NAMALWA (cell line): ENCODE measurements at places on chromosomes 11 and 22.

DNA sequence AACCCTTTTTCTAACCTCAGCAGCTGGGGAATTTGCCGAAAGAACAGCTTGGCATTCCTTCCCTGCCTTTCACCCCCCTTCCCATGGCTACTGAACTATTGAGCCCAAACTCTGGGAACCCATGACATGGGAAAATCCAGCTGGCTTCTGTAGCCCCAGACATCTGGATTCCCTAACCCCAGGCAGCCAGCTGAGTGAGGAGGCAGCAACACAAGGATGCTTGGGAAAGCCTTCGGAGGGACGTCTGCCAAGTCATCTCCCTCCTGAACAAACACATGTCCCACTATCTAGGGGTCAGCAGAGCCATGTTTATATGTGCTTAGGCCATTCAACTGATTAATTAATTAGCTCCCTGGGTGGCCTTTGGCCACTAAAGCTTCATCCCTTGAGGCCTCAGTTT, 21.6 kb downstream of the LRRC55 start:
- DNase-seq = no peak

DNA sequence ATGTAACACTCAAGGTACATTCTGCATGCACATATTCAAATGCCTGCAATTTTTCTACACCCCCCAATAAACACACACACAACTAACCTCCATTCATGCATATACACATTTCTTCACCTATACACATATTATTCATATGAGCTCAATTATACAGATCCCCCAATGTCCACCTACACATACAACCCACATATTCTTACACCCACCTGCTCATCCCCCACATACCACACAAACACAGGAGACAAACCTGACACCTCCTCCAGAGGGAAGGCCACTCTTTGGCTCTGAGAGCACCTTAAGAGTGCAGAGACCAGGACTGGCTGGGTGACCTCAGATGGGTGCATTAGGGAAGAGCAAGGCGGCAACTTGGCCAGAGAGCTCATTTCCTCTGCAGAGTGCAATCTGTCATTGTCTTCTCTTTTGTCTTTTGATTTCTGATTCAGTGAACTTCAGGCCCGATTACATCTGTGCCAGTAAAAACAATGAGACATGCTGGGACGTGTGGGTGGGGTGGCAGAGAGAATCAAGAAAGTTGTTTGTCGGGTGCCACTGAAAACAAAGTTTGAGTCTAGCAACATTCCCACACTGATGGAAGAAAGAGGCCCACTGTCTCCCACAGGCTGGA, 208.4 kb downstream of the NXPE2 start:
- no peak for DNase-seq

DNA sequence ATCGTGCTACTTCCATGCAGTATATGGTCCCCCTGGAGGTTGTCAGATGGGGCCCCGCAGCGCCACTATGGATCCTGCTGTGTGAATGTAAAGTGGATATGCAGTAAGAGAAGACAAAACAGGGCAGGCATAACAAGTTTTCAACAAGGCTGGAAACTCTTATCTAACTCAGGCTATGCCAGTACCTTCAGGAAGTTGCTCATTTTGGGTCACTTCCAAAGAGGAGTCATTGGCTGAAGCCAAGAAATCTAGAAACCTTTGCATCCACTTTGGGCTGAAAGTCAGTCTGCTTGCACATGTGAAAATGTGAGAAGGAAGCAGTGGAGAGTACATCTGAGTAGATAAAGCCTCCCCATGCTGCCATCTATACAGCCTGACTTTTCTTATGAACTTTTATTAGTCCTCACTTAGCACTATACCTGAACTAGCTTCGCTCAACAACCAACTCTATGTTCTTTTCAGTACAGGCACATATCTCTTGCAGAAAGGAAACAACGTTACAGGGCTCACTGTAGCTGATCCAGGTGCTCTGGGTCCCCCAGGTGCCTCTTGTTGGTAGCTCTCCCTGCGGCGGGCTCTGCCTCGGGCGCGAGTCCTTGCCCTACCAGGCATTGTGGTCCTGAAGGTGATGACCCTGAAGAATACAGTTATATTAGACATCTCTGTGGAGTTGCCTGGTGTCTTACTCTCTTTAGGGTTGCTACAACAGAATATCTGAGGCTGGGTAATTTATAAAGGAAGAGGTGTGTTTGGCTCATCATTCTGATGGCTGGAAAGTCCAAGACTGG, 12.4 kb downstream of the PIWIL3 start:
- no peak for DNase-seq

GRCh38 chr11:75031224-75031753, 42.6 kb downstream of the NEU3 start:
- DNase-seq = no peak

DNA sequence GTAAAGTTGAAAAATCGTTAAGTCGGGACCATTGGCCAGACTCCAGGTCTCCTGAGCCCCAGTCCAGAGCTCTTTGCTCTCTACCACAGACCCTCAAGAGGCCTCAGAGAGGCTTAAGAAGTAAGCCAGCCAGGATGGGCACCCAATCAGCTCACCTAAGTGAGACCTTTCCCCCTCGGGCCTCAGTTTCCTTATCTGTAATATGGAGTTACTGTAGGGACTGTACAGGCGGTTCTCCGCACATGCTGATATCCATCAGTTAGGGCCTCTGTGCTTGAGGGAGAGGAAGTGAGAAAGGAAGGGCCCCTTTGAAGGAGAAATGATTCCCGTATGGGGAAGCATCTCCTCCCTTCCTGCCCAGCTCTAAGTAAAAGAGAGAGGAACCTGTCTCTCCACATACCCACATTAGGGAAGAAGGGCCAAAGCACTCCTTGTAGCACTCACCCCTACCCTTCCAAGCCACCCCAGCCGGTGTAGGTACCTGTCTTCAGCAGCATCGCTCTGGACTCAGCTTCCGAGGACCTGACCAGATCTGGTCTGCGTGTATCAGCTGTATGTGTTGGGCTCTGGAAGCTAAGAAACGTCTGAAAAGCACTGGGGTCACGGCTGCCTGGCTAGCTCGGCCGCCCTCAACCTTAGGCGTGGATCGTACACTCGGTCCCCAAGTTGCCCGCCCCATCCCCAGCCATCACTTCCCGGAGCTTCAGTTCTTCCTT, 653 bp downstream of the NAGA start:
- DNase-seq = no peak

GRCh38 chr22:47394504-47395440, 632.3 kb downstream of the TBC1D22A start:
- DNase-seq = no peak

- DNase-seq = peak; percentile 82
Observed at GRCh38 chr11:78228467-78228866, 39.7 kb downstream of the USP35 start.
